SW480 (cell line): ENCODE measurements at places on chromosomes 5 and 9.

DNA sequence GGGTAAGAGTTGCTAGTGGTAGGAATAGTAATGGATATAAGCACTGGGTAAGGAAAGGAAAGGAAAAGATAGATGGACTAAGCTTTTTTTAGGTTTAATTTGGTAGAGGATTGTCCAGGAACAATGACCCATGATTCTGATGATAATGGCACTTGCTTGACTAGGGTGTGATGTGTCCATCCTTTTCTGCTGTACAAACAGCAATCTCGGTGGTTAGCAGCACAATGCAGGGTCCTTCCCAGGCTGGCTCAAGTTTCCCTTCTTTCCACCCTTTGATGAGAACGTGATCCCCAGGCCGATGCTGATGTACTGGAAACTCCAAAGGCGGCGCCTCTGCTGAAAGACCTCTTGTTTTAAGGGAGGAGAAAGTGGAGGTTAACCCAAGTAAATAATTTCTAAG lies 105.3 kb downstream of the TMEM167A start:
- DNase-seq: no peak

DNA sequence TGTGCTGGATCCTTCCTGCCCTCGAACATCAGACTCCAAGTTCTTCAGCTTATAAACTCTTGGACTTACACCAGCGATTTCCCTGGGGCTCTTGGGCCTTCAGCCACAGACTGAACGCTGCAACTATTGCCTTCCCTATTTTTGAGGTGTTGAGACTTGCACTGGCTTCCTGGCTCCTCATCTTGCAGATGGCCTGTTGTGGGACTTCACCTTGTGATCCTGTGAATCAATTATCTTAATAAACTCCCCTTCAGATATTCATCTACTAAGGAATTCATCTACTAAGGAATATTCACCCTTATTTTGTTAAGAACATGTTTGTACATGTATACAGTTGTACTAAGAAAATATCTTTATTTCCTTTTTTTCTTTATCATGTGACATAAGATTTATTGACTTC lies 1079.7 kb downstream of the CDH12 start:
- DNase-seq: no peak

GRCh38 chr9:37693260-37693659 lies 42.5 kb downstream of the FRMPD1 start:
- DNase-seq: no peak

DNA sequence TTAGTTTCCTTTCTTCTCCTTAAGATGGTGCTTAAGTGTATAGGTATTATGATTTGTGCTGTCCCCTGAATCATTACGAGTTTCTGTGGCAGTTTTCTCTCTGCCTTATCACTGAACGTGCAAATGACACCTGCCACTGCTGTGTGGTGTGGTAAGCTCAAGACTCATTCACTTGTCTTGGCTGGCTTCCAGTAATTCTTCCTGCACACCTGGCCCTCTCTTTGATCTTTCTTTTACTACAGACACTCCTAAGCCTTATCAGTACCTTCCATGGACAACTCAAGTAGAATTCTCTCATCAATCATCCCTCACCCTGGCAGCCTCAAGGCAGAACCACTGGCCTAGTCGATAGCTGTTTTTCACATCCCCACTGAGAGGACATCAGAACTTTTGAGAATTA lies 82.6 kb upstream of the ADAMTS19 start:
- DNase-seq: peak; percentile 89

DNA sequence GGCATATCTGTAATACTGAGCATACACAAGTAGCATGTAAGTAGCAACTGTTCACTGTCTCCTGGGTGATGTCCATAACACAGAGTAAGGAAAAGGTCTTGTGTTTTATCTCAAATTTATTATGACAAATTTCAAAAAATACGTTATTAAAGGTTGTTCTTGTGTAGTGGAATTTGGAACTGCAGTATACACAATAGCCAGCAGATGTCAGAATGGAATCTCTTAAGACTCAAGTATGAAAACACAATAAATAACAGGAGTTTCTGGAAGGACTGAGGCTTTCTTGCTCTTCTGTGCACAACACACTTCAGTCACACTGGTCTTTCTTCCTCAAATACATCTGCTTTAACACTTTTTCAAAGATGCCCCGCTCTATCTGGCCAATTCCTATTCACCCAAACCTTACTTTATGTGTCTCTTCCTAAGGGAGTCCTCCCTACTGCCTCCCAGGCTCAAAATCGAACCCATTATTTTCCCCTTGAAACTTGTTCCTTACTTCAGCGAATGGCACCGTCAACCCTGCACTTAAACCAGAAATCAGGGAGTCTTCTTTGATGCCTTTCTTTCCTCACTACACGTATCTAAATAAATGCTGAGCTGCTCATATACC lies 6.5 kb upstream of the FBXO10 start:
- DNase-seq: peak; percentile 48

DNA sequence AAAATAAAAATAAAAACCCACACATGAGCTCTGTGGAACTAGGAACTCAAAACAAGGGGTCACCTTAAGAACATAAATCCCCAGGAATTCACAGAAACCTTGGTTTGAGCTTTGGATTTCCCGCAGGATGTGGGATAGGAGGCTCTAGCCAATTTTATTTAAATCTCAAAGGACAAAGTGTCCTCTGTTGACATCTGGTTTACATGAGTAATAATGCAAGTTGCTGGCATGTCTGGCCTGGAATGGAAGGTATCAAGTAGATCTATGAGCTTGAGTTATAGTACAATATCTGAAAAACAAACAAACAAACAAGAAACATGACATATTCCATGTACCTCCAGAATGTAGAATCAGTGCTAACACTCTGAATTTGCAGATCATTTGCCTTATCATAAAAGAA lies 94.2 kb upstream of the SLIT3 start:
- no peak for DNase-seq
